ENCODE measurements at places on chromosomes 4 and X.
A peak's percentile ranks its signal among the peaks of the same experiment; 100 is the strongest.

DNA sequence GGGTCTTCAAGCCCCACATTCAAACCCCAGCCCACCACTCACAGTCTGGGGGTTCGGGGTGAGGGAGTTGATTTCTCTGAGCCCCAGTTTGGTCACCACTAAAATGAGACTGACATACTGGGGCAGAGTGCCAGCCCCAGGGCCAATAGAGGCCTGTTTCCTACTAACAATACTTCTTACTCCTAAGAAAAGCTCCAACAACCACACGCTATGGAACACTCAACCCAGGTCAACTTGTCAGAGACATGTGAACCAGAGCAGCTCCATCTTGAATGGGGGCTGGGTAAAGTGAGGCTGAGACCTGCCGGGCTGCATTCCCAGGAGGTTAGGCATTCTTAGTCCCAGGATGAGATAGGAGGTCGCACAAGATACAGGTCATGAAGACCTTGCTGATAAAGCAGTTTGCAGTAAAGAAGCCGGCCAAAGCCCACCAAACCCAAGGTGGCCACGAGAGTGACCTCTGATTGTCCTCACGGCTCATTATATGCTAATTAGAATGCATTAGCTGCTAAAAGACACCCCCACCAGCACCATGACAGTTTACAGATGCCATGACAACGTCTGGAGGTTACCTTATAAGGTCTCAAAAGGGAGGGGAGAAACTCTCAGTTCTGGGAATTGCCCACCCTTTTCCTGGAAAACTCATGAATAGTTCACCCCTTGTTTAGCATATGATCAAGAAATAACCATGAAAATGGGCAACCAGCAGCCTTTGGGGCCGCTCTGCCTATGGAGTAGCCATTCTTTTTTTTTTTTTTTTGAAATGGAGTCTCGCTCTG lies 26.6 kb upstream of the HTRA3 start:
- no peak for DNase-seq

- no peak for DNase-seq
These were observed 19.7 kb upstream of the GRPR start for GRCh38 chrX:16103625-16104024.

GRCh38 chr4:151675411-151675971 lies 85.3 kb downstream of the GATB start:
- DNase-seq = no peak

GRCh38 chr4:10694828-10695209 lies 10.3 kb upstream of the CLNK start:
- DNase-seq = no peak

GRCh38 chrX:11591723-11592346 lies 73.9 kb downstream of the ARHGAP6 start:
- no peak for DNase-seq

DNA sequence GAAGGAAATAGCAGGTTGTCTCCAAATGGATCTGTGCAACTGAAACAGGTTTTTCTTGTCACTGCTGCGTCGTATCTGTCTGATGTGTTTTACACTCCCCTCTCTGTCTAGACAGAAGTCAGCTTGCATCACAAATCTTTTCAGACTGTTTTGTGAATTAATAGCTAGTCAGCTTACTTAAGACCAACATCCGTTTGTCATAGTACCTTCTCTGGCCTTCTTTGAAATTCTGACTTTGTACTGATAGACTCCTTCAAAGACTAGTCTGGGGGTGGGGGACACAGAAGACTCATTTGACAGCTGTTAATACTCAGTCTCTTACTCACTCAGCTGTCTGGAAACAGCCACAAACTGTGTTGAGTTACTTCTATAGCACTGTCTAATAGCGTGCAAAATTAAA lies 197.8 kb downstream of the PALLD start:
- DNase-seq = peak; percentile 90

DNA sequence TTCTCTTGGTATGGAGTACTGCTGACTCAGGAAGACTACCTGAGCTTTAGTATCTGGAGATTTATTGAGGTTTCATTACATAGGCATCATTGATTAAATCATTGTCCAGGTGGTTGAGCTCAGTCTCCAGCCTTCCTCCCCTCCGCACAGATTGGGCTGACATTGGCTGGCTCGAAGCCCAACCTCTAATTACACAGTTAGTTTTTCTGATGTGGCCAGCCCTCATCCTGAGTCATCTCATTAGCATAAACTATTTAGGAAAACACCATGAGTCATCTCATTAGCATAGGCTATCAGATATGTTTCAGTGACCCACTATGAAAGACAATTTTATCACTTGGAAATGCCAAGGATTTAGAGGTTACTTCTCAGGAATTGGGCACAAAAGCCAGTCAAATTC lies 93.9 kb upstream of the ANKRD50 start:
- DNase-seq = peak; percentile 29

- DNase-seq = no peak
These were observed 323.9 kb upstream of the FAM241A start for GRCh38 chr4:111821342-111821741.

DNA sequence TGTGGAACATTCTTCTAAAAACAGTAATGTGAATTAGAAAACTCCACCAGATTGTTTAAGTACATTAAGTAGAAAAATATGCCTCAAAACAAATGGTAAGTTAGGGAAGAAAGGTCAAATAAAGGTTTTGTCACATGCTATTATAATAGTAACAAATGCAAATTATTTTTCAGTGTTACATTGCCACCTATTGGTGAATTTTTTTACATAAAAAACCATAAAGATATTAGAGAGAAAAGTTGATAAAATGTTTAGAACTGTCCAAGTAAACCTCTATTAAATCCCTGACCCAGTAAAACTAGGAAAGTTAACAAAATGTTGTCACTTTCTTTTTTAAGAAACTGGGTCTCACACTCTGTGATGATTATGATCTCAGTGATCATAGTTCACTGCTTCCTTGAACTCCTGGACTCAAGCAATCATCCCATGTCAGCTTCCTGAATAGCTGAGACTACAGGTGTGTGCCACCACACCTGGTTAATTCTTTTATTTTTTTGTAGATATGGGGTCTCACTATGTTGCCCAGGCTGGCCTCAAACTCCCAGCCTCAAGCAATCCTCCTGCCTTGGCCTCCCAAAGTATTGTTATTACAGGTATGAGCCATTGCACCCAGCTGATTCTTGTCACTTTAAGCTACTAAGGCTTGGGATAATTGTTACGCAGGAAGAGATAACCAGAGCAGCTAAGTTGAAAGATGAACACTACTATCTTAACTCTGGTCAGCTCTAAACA lies 157.6 kb downstream of the ATRX start:
- DNase-seq = peak; percentile 7

- no peak for DNase-seq
These were observed 49.7 kb upstream of the TMEM164 start for GRCh38 chrX:109952985-109953905.

DNA sequence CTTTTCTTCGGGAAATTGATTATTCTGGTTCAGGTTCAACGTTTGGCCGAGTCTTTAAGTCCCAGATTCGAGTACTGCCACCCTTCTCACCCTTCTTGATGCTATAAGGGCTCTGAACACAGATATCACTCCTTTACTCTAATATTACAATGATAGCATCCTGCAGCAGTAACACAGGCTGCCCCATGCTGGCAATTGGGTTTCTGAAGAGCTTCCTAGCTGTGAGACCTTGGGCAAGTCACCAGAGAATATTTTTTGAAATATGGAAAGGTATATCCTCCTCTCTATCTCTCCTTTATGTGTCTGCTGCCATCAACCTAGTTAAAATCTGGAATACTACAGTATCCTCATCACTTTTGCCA lies 297 bp upstream of the MTMR8 start:
- no peak for DNase-seq

DNA sequence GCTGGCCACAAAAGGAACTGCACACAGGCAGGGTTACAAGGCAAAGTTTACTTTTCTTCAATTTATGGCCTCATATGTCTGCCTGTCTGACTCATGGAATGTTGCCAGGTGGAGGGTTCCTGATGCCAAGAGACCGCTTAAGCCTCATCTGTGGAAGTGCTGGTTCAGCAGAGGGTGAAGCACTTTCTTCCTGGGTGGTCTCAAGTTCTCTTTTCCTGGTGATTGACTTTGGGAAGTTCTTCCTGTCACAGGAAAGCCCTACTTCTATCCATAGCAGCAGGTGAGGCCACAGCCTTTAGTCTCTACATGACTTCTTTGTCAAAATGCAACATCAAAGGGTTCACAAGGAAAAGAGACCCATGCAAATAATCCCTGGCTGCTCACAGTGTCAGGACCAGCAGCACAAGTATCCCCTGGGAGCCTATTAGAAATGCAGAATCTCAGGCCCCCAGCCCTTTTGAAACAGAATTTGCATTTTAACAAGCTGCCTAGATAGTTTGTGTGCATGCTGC lies 81.4 kb upstream of the IGFBP7 start:
- DNase-seq = no peak

DNA sequence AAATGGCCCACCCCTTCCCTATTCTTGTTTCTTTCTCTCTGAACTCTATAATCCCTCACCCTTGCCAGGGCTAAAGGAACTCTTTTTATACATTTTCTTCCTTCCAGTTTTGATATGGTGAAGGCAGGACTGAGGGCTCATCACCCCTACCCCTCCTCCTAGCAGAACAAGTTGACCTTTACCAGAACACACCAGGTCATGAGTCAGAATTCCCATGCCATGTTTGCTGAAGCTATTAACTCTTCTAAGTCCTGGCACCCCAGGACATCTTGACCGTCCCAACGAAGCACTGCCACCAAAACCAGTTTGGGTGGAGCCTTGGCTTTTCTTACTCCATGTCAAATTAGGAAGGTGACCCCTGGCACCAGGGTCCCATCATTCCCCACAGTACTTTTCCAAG lies 57.5 kb upstream of the DYNLT3 start:
- no peak for DNase-seq

GRCh38 chr4:64464581-64464980 lies 55.3 kb upstream of the TECRL start:
- DNase-seq = no peak

- no peak for DNase-seq
These were observed at the start of gene PLCXD1 for GRCh38 chrX:281166-281999. PLCXD1 (plus strand) TSS chrX:281381; CDS start chrX:284188, 2,807 bp downstream.

GRCh38 chrX:44675362-44676024 lies 132.8 kb upstream of the FUNDC1 start:
- DNase-seq = peak; percentile 62

DNA sequence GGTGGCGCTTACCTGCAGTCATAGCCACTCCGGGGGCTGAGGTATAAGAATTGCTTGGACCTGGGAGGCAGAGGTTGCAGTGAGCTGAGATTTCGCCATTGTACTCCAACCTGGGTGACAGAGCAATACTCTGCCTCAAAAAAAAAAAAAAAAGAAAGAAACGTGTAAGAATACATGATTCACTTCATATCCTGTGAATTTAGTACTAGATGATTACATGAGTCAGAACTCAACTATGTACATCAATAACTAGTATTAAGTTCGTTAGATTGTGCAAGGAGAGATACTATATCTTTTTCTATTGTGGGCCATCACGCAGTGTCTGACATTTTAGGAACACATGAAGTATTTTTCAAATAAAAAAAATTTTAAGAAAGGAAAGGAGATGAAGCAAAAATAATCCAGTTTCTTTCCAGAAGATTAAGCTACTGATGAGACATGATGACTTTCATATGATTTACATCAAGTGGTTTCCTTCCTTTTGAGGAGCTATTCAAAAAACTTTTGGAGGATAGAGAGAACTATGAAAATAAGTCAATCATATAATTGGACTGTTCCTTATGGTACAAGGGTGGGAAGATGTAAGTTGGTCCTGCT lies 64.7 kb upstream of the EXOC1L start:
- peak; percentile 65 for DNase-seq

DNA sequence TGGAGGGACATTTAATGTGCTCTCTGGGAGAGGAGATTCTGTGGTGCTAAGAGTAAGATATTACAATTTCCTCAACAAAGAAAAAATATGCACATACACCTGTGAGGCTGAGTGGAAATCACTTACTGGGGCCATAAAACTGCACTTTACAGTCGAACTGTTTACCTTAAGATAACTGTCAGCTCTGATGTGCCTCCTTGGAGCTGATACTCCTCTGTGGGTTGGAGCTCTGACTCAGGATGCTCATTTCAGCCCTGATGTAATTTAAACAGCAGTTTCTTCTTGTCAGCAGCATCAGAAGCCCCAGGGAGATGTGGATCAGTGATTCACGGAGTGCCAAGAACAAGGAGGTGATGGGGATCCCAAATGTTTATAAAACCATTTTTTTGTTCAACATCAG lies 241.9 kb upstream of the SFRP2 start:
- peak; percentile 2 for DNase-seq

- DNase-seq = peak; percentile 8
These were observed 458.1 kb downstream of the STIM2 start for GRCh38 chr4:27318740-27319139.

- no peak for DNase-seq
These were observed 3.4 kb upstream of the UGDH start for GRCh38 chr4:39530682-39531081.

GRCh38 chr4:112747036-112747435 lies 110.1 kb downstream of the LARP7 start:
- peak; percentile 9 for DNase-seq

GRCh38 chr4:156596026-156596425 lies 375.6 kb downstream of the PDGFC start:
- DNase-seq = peak; percentile 43

Data from fibroblast of skin of back (primary cell).